ENCODE measurements at places on chromosomes 4 and X. TPM values are rescaled to one million over a fixed set of nuclear protein-coding genes. Genes with fewer than 3 reads are reported as not detected.
A peak's percentile ranks its signal among the peaks of the same experiment; 100 is the strongest.

Gene ARAF
- 65.7 TPM for total RNA-seq

Gene CXCL1
- total RNA-seq, result 0.81 TPM

Gene IL3RA
- 6.4 TPM for total RNA-seq

Gene NSG1
- 6.8 TPM for total RNA-seq

Gene EGF
- total RNA-seq, result 13.8 TPM

Gene SLC25A14
- 4.6 TPM for total RNA-seq

Gene NOX1
- total RNA-seq, result not detected

Gene IL13RA1
- total RNA-seq, result 16.8 TPM

Gene WDR19
- 8.4 TPM for total RNA-seq

Gene NR3C2
- 24.7 TPM for total RNA-seq

Gene FRMPD4
- 1.3 TPM for total RNA-seq

Gene SLC9A6
- 16.1 TPM for total RNA-seq

Gene AKAP4
- not detected for total RNA-seq

Gene LRCH2
- 1.0 TPM for total RNA-seq

DNA sequence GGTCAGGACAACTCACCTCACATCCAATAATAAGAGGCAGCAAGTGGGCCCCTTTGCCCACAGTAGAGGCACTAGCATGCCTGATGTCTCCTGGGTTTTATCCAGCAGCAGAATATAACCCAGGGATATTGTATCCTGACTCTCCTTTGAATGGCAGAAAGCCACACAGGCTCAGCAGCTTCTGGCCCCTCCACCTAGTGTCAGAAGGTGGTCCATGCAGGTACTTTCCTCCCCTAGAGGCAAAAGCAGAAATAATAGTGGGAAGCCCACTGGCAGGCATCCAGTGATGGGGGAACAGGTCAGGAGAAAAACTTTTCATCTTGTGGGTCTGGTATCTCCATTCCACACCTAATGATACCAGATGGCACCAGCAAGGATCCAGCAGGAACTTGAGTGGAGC, 75.5 kb upstream of the IRS4 start:
- no peak for DNase-seq

- DNase-seq, result no peak
These were observed 85.8 kb upstream of the RPS6KA3 start for GRCh38 chrX:20352504-20352903.

GRCh38 chr4:87732033-87732765, 67.2 kb upstream of the IBSP start:
- no peak for DNase-seq

- DNase-seq, result no peak
These were observed 37.8 kb downstream of the LEF1 start for GRCh38 chr4:108130955-108131354.

- DNase-seq, result no peak
These were observed 10.8 kb downstream of the FTHL17 start for GRCh38 chrX:31061091-31061490.

DNA sequence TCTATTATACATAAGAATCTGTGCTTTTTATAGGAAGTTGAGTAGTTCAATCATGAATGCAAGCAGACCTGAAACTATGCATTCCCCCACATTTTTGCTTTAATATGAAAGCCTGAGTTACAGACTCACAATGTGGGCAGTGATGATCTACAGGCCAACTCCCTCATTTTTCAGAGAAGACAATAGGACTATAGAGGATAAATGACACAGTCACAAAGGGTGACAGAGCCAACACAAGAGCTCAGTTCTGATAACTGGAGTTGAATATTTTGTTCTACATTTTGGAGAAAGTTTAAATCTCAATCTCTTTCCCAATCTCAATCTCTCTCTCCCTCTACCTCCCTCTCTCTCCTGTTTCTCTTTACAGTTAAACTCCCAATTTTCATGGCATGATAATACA, 27.0 kb downstream of the MBNL3 start:
- DNase-seq, result no peak

DNA sequence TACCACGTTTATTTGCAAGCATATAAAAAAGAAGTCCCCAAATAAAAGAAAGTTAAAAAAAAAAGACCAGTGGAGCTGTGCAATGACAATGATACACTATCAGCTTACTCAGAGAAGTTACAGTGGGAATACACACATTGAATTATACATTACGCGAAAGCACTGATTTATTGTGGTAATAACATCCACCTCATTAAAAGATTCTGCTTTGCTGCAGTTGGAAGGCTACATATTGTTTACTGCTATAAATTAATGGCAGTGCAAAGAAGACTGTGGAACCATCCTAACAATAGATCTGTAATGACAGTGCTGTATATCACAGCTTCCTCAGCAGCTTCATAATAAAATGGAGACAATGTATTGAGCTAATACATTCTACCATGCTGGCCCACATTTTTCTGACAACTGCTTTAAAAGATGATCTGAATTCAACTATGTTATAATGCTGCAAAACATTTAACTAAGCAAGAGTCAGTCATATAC, 142.5 kb upstream of the MAB21L2 start:
- DNase-seq, result no peak

- no peak for DNase-seq
These were observed 73.9 kb downstream of the NSG1 start for GRCh38 chr4:4460759-4461158.

GRCh38 chrX:21369613-21370012, 4.6 kb upstream of the CNKSR2 start:
- no peak for DNase-seq

GRCh38 chr4:5746829-5747737, 36.1 kb downstream of the EVC start:
- DNase-seq, result no peak

GRCh38 chr4:150580306-150580705, 1.6 kb upstream of the MAB21L2 start:
- DNase-seq, result no peak

- no peak for DNase-seq
These were observed 963.1 kb downstream of the RPA4 start for GRCh38 chrX:97846718-97847237.

- peak; percentile 52 for DNase-seq
These were observed 99.2 kb downstream of the MGST2 start for GRCh38 chr4:139764686-139765310.

DNA sequence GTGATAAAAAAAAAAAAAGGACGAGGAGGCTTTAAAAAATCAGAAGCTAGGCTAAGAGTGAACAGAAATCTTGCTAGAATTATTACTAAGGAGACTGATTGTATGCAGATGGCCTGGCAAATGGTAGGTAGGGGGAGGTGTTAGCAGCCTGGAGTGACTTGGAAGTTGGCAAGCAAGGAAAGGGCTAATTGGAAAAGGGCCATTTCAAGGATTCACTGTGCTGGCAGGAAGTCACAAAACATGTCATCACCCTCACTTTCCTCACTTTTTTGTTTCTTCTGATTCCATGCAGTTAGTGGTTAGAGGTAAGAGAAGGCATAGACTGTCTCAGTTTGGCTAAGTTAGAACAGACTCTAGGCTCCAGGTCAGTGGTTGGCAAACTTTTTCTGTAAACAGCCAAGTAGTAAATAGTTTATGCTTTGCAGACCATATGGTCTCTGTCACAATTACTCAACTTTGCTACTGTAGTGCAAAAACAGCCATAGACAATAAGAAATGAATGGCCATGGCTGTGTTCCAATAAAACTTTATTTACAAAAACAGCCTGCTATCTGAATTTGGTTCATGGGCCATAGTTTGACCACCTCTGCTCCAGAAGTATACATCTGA, 646.5 kb upstream of the ACTRT1 start:
- DNase-seq, result no peak

GRCh38 chr4:1285790-1286553, 3.7 kb upstream of the MAEA start:
- no peak for DNase-seq

DNA sequence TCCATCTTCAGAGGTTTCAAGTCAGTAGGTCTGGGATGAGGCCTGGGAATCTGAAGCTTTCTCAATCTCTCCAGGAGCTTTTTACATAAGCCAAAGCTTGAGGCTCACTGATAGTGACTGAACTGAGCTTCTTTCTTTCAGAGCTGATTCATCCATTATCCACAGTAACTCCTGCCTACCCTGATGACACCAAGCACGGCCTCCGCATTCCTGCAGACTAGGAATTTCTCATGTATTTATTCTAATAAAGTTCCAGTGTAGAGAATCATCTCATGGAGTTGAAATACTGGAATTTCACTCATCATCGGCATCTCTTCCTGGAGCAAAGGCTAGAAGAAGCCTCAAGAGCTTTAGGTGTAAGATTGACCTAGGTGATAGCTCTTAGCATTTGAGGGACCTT, 12.1 kb upstream of the DCTD start:
- no peak for DNase-seq

DNA sequence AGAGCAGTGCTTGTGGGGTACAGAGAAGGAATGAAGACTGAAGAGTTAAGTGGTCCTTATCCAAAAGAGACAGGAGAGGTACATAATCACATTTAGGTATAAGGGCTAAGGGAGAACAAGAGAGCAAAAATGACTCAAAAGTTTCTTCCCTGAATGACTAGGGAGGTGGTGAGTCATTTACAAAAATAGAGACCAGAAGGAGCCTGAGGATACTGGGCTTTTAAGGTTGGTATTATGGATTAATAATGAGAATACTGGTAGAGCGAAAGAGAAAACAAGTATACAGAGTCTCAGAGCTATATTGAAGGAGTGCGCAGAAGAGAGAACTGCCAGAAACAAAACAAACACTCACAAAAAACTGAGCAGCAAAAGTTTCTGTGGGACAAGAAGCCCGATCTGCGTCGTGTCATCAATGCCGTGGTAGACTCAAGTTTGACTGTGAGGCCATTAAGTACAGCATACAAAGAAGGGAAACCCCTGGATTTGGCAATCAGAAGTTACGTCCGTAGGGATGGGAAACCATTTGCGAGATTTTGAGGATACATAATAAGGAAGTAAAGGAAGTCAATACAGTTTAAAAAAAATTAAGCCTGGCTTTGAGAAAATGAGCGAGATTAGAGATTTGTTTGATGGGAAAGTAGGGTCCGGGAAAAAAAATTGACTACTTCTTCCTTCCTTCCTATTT, 129.1 kb upstream of the STIM2 start:
- no peak for DNase-seq

DNA sequence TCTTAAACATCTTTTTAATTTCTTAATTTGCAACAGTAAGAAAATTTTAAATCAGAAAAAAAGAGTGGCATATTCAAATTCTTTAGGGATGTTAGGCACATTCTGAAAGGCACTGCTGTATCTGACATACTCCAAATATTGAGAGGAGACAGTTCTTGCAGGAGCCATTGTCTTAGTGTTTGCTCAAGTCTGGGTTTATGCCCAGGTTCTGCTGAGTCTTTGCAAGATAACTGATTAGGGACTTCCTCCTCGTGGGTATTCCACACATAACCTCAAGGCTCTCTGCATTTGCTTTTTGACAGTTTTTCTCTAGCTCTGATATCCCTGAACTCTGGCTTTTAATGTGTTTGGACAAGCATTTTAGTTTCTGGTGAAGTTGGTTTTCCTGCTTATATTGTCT, 52.6 kb downstream of the RPS3A start:
- no peak for DNase-seq

- no peak for DNase-seq
These were observed 7.3 kb upstream of the INTS6L start for GRCh38 chrX:135513130-135513515.

DNA sequence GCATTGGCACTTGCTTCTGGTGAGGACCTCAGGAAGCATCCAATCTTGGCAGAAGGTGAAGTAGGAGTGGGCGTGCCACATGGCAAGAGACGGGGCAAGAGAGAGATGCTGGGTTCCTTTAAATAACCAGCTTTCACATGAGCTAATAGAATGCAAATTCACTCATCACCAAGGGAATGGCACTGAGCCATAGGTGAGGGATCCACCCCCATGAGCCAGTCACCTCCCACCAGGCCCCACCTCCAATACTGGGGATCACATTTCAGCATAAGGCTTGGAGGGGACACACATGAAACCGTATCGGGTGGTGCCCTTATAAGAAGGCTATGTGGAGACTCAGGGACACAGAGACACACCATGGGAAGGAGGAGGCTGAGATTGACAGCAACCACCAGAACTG, 140.0 kb upstream of the MSX1 start:
- no peak for DNase-seq

- DNase-seq, result no peak
These were observed 155.8 kb downstream of the NWD2 start for GRCh38 chr4:37400241-37400881.

GRCh38 chrX:132369617-132370326, 119.1 kb downstream of the MBNL3 start:
- no peak for DNase-seq

GRCh38 chrX:41180194-41180908, 95.1 kb downstream of the USP9X start:
- DNase-seq, result no peak

GRCh38 chrX:8272821-8273220, 101.8 kb upstream of the VCX2 start:
- no peak for DNase-seq

DNA sequence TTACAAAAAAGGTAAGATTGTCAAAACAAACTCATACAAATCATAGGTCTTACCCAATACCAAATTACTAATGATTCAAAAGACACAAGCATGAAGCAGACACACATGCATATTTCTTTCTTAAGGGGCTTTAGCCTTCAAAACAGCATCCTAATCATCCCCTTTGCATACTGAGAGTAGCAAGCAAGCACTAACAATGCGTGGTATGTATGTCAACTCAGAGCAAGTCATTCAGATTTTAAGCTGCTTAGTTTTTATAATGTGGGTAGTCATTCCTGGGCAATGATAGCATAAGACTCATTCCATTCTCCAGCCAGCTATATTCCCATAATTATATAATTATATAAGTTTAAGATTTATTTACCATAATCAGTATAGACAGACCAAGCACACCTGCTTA, 219.6 kb downstream of the DKK2 start:
- DNase-seq, result no peak

- DNase-seq, result peak; percentile 68
These were observed 39.7 kb upstream of the TBC1D14 start for GRCh38 chr4:6869944-6870343.

- DNase-seq, result no peak
These were observed 143.0 kb upstream of the GNPDA2 start for GRCh38 chr4:44869222-44869882.

- no peak for DNase-seq
These were observed 4.9 kb downstream of the OPHN1 start for GRCh38 chrX:68428431-68428830.

DNA sequence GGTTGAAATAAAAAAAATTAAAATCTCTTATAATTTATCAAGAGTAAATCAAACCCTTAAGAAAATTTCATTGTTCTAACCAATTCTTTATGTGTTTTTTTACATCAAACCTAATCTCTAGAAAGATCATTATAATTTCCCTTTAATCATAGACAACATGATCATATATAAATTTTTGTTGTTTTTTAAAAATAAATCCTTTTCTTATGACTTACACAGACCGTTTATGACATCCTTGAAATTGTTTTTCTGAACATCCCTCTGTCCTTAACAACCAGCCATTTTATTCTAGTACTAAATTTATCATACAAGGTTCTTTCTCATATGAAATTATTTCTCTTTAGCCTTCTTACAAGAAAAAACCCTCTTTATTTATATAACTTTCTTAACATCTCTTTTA, 62.7 kb upstream of the GABRE start:
- DNase-seq, result no peak

DNA sequence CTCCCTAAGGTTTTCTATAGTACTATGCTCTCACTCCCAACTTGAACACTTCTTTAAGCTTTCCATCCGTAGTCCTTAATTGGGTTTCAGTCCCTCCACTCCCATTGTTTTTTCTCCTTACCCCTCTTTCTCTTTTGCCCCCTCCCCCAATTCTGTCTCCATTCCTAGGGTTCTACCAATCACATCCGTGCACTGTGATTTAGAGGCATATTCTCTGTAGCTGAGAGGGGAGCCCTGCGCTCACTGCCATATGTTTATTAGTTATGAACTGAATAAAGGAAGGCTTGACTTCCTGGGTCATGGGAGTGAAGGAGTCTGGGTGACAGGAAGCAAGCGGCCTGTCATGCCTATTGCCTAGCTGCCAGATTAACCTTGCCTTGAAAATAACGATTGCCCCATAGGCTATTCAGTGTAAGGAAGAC, 471 bp downstream of the MCTS1 start:
- no peak for DNase-seq

All from Right ventricle myocardium superior (tissue), 1 donor.